HFFc6 (cell line): ENCODE measurements at places on chromosomes 3 and 15. TPM values are rescaled to one million over a fixed set of nuclear protein-coding genes. Genes with fewer than 3 reads are reported as not detected.
A peak's percentile ranks its signal among the peaks of the same experiment; 100 is the strongest.

DNA sequence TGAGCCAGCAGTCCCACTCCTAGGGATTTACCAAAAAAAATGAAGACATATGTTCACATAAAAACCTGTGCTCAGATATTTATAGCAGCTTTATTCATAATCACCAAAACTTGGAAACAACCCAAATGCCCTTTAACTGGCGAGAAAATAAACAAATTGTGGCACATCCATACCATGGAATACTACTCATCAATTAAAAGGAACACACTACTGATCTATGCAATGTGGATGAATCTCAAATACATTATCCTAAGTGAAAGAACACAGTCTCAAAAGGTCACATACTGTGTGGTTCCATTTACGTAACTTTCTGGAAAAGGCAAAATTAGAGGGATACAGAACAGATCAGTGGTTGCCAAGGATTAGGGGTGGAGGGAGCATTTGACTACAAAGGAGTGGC lies 394.5 kb downstream of the SHQ1 start:
- peak; percentile 13 for DNase-seq

The CCR2 gene
- total RNA-seq, result not detected in 3 replicates

- DNase-seq, result no peak
Observed at GRCh38 chr15:99168601-99169580, 64.0 kb downstream of the SYNM start.

The CAPN3 gene
- total RNA-seq, result 0.81 to 2.6 TPM (median 1.7 TPM) in 3 replicates

- no peak for DNase-seq
Observed at GRCh38 chr3:169034401-169034800, 629.1 kb downstream of the MECOM start.

DNA sequence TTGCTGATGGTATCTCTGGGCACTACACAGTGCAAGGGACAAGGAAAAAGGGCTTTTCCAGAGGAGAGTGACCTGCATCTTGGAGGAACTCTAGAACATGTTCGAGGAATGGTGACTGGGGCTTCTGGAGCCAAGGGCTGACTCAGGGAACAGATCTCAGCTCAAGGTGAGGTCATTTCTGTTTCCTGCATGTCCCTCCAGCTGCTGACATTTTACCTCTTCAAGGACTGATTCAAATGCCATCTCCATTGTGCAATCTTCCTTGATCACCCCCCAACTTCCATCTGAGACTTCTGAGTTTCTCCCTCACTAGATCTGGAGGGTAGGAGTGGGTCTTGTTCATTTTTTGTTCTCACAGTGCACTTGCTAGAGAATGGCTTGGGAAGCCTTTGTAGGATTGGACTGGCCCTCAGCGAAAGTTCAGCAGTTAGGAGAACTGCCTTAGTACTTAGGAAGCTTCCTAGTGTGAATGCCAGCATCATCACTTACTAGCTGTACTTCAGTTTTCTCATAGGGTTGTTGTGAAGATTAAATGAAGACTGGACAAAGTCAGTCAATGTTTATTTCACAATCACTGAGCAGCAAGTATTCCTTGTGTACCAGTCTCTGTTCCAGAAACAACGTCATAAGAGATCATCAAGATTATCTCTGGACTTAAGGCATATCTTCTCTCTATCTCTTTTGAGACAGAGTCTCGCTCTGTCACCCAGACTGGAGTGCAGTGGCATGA lies 2.6 kb upstream of the IDH3A start:
- DNase-seq, result no peak

DNA sequence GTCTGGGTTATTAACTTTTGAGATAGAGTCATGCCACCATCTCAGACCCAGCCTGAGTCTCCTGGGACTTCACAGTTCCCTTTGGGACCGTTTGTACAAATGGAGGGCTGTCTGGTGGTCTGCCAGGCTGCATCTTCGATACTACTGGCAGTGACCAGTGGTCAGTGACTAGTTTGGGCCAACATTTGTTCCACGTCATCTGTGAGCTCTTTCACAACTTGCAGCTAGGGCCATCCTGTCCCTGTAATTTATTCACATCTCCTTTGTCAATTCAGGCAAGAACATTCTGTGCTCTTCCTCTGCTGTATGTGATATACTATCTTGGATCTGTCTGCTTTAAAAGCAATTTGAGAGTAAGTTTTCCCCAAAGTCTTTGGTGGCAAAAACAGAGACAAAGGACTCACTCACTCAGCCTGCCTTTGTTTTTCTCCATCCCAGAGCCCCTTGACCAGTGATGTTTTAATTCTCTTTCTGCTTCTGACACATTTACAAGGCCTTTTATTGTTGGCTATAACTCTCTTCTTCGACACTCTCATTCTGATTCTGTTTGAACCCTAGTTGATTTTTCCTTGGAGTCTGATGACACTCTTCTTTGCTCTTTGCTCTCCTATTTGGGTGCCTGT lies 353.4 kb downstream of the EPHB1 start:
- no peak for DNase-seq

GRCh38 chr3:43964640-43965039 lies 273.9 kb downstream of the ABHD5 start:
- no peak for DNase-seq

The ANKUB1 gene
- total RNA-seq, result not detected in 3 replicates

GRCh38 chr15:53875139-53875538 lies 103.1 kb upstream of the UNC13C start:
- DNase-seq, result no peak

- no peak for DNase-seq
Observed at GRCh38 chr3:128620268-128620691, 30.3 kb downstream of the RPN1 start.

The ISLR2 gene
- 0.06 TPM in 1 of 3 replicates, not detected in the others for total RNA-seq

- no peak for DNase-seq
Observed at GRCh38 chr15:65833501-65834205, 35.6 kb upstream of the RAB11A start.

DNA sequence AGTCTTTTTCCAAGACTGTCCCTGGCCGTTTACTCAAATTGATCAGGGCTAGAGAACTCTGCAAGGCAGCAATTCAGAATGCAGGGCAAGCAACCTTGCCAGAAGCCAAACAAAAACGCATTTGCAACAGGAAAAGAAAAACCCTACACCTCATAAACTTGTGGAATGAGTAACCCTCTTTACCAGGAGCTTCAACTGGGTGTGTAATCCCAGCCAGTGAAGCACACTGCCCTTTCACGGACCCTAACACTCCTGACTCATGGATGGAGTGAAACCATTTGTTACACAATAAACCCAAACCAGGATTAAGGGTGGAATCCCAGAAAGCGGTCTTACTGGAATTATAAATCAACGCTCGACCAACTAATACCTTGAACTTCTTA lies 14.8 kb upstream of the LDHAL6B start:
- DNase-seq, result peak; percentile 95

DNA sequence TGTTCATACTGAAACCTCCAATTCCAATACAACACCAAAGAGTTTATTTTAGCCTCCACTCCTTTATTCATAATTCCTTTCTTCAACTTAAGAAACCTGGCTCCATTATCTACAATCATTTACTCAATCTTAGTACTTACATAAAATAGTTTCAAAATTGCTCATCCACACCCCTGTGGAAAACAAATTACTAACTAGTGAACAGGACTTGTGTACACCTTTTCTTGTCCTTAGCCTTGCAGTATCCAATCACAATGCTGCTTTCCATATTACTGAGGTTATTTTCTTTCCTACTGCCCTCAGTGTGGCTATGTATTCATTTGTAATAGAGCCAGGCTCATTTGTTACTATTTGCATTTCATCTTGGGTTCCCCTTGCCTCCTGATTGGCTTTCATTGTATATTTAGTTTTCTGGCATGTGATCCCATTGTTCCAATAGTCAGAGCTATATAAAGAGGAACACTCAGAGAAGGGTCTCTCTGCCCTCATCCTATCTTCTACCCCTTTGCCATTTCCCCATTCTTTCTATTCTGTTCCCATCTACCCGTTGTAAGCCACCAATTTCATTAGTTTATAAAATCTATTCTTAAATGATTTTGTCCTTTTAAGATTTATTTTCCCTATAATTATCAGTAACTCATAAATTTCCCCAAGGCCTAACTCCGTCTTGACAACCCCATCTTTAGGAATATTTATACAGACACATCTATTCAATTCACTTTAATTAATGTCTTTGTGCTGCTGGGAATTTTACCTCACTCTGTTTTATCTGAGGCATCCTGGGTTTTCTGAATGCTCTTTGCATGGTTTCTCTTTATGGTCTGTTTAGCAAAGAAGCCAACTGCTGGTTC lies 67.9 kb upstream of the RBP1 start:
- DNase-seq, result no peak

The TMEM115 gene
- total RNA-seq, result 54.9 to 72.3 TPM (median 64.6 TPM) in 3 replicates

GRCh38 chr15:69818529-69818928 lies 279.2 kb downstream of the TLE3 start:
- DNase-seq, result no peak

DNA sequence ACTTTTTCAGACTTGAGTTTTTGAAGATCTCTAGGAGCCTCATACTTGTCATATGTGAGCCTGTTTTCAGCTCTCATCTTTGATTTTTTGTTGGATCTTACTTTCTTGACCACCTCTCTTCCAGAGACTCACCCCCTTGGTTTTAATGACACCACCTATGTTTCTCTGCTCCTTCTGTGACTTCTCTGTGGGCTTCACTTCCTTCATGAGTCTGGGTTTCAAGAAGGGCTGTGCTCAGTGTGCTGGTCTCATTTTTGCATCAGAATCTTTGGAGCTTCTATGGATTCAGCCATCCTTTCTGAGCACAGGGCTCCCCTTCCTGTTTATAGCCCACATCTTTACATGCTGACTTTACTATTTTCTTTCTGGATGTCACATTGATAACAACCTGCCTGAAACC lies 17.7 kb downstream of the PPM1L start:
- DNase-seq, result no peak

The LRRC2 gene
- 0.28 to 0.50 TPM (median 0.40 TPM) in 3 replicates for total RNA-seq

DNA sequence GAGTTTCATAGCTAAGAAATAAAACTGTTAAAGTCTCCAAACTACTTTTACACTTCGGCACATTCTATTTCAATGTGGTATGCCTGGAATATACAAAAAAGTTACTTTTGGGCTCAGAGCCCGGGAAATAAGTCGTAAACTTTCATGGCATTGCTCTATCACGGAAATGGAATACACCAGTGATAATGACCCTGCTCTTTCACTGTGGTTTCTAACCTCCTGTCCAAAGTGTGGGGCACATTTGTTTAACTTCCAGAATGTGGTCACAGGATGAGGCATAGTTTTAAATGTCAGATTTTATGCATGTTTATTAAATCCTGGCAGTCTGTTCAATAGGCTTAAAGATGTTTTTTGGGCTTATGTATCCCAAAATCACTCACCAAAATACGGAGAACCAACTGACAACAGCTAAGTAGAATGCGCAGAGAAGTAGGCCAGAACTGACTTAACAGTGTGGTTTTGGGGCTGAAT lies 5.1 kb downstream of the CXCR6 start:
- peak; percentile 92 for DNase-seq

GRCh38 chr3:83513677-83514076 lies 1445.1 kb upstream of the CADM2 start:
- no peak for DNase-seq

GRCh38 chr15:88606070-88606794 lies 14.9 kb upstream of the AEN start:
- DNase-seq, result no peak

The MCTP2 gene
- total RNA-seq, result 0.62 to 5.8 TPM (median 4.3 TPM) in 3 replicates

DNA sequence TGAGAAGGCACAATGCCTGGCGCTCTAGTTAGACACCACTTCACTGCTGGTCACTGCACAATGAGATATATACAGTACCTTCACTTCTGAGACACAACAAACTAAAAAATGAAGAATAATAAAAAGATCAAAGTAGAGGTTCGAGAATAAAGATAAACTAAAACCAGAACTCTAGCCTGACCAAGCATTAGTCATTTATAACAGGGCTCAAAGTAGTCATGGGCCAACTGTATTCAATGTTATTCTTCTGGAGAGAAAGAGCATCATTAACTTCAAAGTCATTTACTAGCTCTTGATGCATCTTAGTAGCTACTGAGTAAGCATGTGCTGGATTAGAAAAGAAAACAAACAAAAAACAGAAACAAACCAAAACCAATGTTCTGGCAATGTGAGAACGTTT lies 145.2 kb downstream of the SSR3 start:
- no peak for DNase-seq

- DNase-seq, result no peak
Observed at GRCh38 chr3:98188545-98188944, 22.0 kb downstream of the OR5H15 start.

DNA sequence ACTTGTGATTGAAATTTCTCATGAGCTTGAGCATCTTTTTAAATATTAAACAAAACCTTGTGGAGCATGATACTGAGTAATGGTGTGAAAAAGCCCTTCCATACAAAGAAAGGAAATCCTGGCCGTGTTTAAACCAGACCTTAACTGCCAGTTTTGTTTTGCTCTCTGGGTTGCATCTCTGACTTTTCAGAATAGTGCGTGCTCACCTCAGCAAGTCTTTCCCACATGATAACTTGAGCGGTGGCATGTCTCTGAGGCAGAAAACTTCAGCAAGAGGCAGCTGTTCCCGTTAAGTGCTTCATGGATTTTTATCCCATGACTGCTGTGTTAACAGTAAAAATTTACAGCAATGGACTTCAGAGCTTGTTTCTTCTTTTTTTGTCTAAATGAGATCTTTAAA lies 393.3 kb downstream of the FEZF2 start:
- DNase-seq, result peak; percentile 24

The TMEM108 gene
- not detected in 3 replicates for total RNA-seq

- DNase-seq, result no peak
Observed at GRCh38 chr3:66948838-66949237, 49.3 kb upstream of the KBTBD8 start.

- no peak for DNase-seq
Observed at GRCh38 chr3:168168743-168169142, 73.0 kb upstream of the GOLIM4 start.

- no peak for DNase-seq
Observed at GRCh38 chr15:54150255-54150654, 172.0 kb downstream of the UNC13C start.

GRCh38 chr3:182122779-182123178 lies 411.1 kb downstream of the SOX2 start:
- no peak for DNase-seq

GRCh38 chr3:86175051-86175536 lies 815.9 kb downstream of the VGLL3 start:
- DNase-seq, result no peak

GRCh38 chr3:16849229-16849628 lies 35.5 kb upstream of the PLCL2 start:
- no peak for DNase-seq

- DNase-seq, result no peak
Observed at GRCh38 chr15:31101262-31102038, at the start of gene TRPM1. Gene TRPM1, minus strand, starts transcription at chr15:31101725. Its CDS starts 20,370 bp downstream, at chr15:31081355.

- DNase-seq, result no peak
Observed at GRCh38 chr3:127375151-127375930, 87.5 kb upstream of the PRR20G start.

The ZIC4 gene
- total RNA-seq, result 0.39 to 0.64 TPM (median 0.50 TPM) in 3 replicates

GRCh38 chr15:43111354-43111753 lies 5.5 kb upstream of the UBR1 start:
- no peak for DNase-seq
